ENCODE measurements at places on chromosomes 5 and 9. TPM values are rescaled to one million over a fixed set of nuclear protein-coding genes. Genes with fewer than 3 reads are reported as not detected.

DNA sequence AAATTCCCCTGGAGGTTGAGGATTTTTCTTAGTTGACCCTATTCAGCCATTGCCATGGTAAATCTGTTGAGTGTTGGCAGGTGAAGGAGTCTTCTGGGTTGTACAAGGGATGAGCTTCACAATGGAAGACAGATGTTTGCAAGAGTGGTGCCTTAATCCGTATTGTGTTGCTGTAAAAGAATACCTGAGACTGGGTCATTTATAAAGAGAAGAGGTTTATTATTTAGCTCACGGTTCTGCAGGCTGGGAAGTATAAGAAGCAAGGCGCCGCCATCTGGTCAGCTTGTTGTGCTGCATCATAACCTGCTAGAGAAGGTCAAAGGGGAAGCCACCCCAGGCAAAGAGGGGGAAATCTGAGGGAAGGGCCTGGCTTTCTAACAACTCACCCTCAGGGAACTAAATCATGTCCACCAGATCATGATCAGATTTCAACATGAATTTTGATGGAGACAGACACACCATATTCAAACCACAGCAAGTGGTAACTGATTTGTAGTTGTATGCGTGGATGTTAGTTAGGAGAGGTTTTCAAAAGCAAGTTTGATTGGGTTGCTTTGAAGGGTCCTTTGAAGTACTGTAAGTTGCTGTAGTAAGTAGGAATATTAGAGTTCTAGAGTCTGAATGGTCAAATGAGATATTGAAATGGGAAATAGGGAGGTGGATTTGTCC lies 2.5 kb downstream of the TNPO1 start:
- DNase-seq: peak; percentile 70

DNA sequence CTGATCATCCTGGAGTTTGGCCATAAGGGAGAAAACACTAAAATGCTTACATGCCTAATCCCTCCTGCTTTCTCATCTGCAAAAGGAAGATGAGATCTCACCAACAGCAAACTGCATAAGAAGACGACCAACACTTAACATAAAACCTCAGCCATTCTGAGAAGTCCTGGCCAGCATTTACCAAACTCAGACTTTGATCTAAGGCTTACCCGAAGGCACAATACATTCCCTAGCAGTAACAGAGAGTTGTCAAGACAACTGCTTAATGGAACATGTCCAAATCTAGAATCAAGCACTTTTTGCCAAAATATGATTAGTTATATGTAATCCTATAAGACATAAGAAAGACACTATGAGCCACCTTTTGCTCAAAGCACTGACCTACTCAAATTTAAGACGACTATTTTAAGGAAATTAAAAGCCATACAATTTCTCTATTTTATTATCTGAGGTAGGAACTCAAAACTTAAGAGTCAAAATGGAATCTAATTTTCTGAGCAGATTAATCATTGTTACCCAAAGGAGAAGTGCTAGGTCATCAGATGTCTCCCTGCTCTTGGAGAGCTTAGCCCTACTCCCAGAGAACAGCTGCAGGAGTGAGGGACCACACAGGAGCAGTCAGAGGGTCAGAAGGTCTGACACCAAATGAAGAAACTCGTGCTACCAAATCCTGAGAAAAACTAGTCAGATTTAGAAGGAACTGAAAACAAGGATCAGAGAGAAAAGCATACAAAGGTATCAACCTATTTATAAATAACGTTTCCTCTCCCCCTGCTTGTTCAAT lies 39.3 kb downstream of the EPB41L4A start:
- no peak for DNase-seq

DNA sequence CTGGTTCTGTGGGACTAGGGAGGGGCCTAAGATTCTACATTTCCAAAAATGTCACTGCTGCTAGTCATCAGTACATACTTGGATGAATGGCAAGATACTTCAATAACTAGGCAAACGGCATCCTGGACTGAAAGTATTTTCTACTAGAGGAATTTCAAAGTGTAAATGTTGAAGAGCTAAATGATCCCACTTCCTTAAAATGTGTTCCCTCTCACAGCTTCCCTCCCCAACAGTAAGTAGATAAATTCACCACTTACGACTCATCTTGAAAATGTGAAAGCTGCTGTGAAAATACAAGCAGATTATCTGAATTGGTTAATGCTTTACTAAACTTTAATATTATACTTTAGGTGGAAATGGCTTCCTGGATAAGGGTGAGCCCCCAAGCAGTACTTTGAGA lies 1571.5 kb upstream of the WWC1 start:
- DNase-seq: no peak

Gene TMEM232
- total RNA-seq: 8.1 TPM

DNA sequence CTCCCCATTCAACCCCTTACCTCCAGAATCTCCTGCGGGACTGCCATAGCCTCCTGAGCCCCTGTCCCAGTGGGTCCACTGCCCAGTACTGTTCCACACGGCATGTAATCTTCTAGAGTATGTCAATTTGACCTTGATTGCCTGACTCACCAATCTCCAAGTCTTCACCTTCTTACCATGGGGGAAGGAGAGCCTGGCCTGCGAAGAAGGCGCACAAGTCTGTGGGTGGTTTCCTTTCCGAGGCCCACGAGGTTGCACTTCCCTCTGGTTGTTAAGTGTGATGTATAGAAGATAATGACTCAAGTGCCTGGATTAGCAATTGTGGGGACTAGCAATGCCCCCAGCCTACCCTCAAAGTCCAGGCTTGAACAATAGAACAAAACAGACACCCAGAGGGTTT lies 8.1 kb upstream of the TENT4A start:
- no peak for DNase-seq

GRCh38 chr9:108087781-108088180 lies 598.2 kb upstream of the KLF4 start:
- DNase-seq: no peak

DNA sequence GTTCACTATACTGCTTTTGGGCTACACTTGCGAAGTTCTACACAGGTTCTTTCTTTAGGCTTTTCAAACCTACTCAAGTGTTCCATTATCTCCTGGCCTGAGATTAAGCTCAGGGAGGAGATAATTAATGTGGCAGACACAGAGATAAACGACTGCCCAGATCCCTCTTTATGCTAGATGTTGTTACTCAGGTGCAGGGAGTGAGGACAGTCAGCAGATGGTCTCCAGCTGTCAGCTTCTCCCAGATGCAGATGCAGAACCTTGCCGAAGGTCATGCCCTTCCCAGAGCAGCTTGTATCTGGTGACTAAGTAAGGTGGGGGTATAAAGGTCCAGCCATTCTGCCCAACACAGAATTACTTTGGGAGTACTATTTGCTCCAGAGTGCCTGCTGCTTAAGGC lies 166.2 kb downstream of the ZNF462 start:
- DNase-seq: no peak

GRCh38 chr5:54176066-54176830 lies 134.1 kb downstream of the ARL15 start:
- DNase-seq: no peak

- DNase-seq: no peak
Measured at GRCh38 chr5:173228639-173229381, 6.2 kb downstream of the NKX2-5 start.

DNA sequence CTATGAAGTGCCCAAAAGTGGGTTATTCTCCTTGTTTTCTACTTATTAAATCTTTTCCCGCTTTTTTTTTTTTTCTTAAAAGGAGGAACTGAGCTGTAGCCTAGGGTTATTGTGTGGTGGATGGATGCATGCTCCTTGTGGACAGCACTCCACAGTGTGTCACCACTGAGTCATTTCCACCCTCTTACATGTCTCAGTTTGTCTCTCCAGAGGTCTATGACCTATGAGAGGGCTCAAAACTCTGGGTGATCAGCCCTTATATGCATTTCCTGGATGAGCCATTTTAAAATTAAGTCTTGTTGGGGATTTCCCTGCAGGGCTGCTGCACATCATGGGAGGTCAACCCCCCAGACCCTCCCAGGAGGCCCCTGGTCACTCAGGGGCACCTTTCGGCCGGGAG lies 102.2 kb upstream of the MOCS2 start:
- no peak for DNase-seq

Gene BRINP1
- not detected for total RNA-seq

- DNase-seq: no peak
Measured at GRCh38 chr9:137150617-137151457, 11.9 kb downstream of the GRIN1 start.

DNA sequence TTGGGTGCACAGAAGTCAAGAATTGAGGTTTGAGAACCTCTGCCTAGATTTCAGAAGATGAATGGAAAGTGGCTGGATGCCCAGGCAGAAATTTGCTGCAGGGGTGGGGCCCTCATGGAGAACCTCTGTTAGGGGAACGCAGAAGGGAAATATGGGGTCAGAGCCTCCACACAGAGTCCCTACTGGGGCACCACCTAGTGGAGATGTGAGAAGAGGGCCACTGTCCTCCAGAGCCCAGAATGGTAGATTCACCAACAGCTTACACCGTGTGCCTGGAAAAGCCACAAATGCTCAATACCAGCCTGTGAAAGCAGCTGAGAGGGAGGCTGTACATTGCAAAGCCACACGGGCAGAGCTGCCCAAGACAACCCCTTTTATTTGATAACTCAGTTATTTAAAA lies 383.5 kb downstream of the TLE4 start:
- DNase-seq: no peak

Gene CYSRT1
- not detected for total RNA-seq

DNA sequence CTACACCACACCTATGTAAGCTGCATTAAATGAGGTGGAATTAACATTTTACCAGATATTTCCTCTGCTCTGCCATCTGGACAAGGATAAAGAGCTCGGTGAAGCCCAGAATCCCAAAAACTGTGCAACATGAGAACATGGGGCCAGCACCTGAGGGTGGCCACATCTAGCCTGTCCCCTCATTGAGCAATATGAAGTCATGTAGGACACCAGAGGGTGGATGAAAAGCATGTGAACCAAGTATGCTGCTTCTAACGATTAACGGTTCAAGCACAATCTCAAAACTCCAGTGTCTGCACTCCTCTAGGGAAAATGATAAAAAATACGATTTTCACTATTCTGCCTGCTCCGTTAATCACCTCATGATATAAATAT lies 545.8 kb downstream of the EBF1 start:
- DNase-seq: no peak

DNA sequence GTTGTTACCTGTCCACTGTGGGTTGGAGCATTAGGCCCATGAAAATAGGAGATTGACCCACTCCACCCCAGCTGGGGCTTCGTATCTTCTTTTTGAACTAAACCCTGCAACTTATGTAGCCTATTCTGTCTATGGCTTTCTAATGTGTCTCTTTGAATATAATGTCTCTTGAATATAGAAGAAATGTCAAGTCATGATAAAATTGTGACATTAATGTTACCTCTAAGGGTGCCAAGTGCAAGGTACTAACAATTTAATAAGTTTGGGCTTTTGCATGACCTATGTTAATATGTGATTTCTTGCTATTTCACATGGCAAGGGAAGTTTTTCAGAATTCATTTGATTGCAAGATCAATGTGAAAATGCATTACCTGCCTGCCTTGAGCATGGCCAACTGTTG lies 40.4 kb upstream of the PUM3 start:
- no peak for DNase-seq

- DNase-seq: no peak
Measured at GRCh38 chr5:72598401-72599064, 91.3 kb upstream of the ZNF366 start.

DNA sequence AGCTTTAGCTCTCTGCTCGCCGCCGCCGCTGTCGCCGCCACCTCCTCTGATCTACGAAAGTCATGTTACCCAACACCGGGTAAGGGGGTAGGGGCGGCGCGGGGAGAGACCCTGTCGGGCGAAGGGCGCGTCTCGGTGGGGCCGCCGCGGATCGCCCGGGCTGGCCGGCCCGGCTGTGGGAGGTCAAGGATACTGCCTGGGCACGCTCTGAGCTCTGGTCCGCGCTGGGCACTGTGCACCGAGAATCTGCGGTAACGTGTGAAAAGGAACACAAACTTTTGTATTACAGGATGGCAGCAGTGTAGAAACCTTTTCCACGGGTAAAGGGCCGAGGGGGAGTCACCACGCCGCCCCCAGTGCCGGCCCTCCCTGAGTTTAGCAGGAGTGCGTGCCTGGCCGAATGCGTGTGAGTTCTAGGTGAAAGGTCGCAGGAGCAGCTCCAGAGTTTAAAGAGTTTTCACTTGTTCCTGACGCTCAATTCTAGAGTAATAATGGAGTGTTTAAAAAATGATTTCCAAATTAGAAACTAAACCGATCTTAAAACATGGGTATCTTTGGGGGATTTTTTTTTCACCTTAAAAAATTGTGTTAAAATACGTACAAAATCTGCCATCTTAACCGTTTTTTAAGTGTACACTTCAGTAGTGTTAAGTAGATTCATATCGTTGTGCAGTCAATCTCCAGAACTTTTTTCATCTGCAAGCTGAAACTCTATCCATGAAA lies at the start of gene HSDL2:
HSDL2 (plus strand) TSS at position 7 of the 723 bp plus-strand sequence; CDS start at position 63, 56 bp downstream.
- no peak for DNase-seq

Gene CREBRF
- total RNA-seq: 56.6 TPM

- DNase-seq: peak; percentile 23
Measured at GRCh38 chr9:93091056-93091452, 5.0 kb upstream of the CARD19 start.

DNA sequence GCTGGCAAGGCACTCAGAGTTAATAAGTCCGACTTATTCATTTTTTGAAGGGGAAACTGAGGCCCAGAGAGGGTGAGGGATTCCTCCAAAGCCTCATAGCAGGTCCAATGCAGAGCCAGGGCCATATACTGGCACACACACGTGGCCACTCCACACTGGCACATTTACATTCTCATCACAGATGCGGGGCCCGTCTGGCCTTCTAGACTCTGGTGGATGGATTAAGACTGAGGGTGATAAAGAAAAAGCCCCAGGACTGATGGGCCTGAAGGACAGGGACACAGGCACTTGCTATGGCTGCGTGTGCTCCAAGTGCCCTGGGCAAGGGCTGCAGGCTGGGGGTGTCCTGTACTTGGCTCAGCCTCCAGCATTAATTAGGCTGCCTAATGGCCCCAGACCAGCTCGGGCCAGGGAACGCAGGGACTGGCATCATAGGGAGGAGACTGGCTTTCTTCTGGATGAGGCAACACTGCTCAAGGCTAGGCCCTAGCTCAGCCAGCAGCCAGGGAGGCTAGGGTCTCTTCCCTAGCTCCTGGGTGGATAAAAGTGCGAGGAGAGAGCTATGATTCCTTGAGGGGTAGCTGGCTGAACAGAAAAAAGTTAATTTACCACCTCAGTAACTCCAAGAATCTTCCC lies 28.5 kb upstream of the CSF1R start:
- no peak for DNase-seq

- DNase-seq: no peak
Measured at GRCh38 chr9:127990554-127990953, 9.8 kb upstream of the EEIG1 start.

DNA sequence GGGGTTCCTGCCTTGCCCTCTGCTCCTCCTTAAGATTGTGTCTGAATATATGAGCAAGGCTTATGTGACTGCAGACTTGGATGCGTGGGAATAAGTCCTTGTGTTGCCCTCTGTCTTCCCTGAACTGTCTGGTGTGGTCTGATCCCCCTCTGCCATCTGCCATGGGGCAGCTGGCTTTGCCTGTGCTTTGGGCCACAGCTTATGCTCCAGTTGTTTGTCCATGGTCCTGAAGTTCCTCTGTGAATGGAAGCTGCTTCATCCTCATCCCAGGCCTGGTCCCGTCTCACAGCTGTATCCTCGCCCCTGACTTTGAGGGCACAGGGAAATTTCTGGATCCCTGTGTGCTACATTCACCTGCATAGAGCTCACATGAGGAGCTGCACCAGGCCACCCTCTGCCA lies 14.7 kb downstream of the IL31RA start:
- no peak for DNase-seq
